ENCODE measurements at places on chromosomes 12 and 14. TPM values are rescaled to one million over a fixed set of nuclear protein-coding genes. Genes with fewer than 3 reads are reported as not detected.

The KRT74 gene
- total RNA-seq: not detected

The VRTN gene
- total RNA-seq: not detected

The RTL1 gene
- total RNA-seq: under 0.01 TPM

The CLIP1 gene
- total RNA-seq: 76.9 TPM

All from cerebellum (tissue), 4 donors.